Myocyte (in vitro differentiated cells): ENCODE measurements at places on chromosomes 6 and 20. TPM values are rescaled to one million over a fixed set of nuclear protein-coding genes. Genes with fewer than 3 reads are reported as not detected.

GRCh38 chr6:153013438-153013837 is 10.9 kb upstream of the MTRF1L start:
- no peak for DNase-seq

The PRICKLE4 gene
- total RNA-seq = 1.3 and 3.5 TPM in 2 replicates

- no peak for DNase-seq
Observed at GRCh38 chr6:135162678-135163439, 18.2 kb upstream of the MYB start.

The PACSIN1 gene
- total RNA-seq = 4.4 and 5.4 TPM in 2 replicates

DNA sequence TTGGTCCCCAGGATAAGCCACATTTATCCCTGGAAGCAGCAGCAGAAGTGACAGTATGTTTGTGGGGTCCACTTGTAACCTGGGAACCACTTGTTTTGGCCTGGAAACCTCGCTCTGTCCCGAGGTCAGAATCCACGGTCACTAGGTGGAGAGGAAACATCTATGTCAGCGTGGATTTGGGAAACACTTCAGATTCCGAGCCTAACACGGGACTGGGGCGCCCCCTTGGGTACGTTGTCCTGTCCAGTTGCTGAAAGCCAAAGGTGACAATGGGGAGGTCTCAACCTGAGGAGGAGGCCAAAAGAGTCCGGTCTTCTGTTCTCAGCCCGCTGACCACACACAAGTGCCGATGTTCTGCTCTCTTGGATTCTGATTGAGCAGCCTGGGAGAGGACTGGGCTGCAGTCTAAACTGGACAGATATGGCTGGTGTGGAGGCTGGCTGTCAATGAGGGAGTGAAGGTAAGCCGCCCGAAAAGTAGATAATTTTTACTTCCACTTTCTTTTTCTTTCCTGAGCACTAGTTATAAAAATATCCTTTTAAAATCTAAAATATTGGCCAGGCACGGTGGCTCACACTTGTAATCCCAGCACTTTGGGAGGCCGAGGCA is 4.9 kb upstream of the ZFP57 start:
- no peak for DNase-seq

GRCh38 chr20:43925801-43926200 is 11.1 kb downstream of the TOX2 start:
- DNase-seq = peak; percentile 60

The SLC52A3 gene
- not detected in 2 replicates for total RNA-seq

- DNase-seq = no peak
Observed at GRCh38 chr6:34225551-34225950, 11.1 kb upstream of the HMGA1 start.

- no peak for DNase-seq
Observed at GRCh38 chr6:142697922-142698321, 247.1 kb downstream of the HIVEP2 start.
